CD4-positive, alpha-beta T cell treated with Interleukin-6 at 100 ng/mL for 8 hours (primary cell): ENCODE measurements at places on chromosomes 4 and X.

DNA sequence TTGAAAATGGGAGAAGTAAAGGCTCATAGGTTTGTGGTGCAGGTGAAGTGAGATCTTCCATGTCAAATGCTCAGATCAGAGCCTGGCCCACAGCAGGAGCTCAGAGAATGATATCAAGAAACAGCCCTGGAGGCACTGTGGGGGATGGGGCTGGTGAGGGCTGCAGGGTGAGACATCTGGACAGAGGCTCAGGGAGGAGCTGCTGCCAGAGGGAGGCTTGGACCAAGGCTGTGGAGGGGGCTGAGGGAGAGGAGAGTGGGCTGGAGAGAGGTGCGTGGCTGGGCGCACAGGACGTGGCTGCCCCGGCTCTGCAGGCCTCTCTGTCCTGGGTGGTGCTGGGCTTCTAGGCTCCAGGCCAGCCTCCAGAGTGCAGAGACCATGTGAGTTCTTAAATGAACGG lies 5.6 kb downstream of the SORCS2 start:
- no peak for DNase-seq

DNA sequence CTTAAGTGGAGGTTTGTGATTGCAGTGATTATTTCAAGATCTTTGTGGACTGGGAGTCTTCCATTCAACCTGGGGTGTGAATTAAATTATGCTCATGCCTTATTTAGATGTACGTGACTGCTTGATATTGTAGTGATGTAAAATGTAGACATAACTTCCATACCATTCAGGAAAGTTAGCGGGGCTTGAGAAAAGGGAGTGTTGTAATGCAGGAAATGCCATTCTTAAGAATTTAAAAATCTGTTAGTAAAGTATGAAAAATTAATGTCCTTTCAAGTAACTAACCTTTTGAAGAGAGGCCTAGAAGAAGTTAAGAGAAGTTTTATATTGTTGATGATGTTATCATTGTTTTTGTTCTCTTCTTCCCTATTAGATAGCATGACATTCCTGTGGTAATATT lies 318.2 kb downstream of the CCSER1 start:
- no peak for DNase-seq

GRCh38 chr4:127355743-127356142 lies 277.0 kb upstream of the INTU start:
- no peak for DNase-seq

DNA sequence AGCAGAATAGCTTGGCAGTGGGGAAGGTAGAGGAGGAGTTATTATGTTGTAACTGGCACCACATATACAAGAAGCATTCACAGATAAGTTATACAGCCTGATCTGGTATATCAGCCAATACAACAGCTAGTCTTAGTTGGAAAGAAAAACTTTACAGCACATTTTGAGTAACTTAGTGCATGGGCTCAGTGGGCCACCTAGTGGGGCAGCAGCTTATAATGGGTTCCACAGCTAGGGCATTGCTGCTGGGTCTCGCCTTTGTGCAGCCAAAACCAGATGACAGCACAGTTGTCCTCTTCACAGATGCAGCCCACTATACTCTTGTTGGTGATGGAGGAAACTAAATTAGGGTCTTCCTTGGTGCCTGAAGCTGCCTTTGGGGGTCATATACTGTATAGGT lies 448.1 kb upstream of the RASGEF1B start:
- DNase-seq, result no peak

DNA sequence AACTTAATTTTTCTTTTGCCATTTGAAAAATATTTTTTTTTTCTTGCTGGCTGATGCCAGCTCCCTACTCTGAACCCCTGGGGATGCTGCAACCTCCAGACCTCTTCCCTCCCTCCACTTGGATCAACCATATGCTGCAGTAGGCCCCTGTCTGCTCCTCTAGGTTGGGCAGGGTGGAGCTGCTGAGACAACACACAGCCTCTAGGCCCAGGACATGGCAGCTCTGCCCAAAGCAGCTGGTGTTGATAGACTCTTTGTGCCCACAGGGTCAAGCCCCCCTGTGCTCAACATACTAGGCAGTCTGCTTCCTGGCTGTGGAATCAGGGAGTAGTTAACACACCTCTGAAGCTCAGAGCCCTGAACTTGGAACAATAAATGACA lies 19.9 kb upstream of the CLNK start:
- DNase-seq, result no peak

DNA sequence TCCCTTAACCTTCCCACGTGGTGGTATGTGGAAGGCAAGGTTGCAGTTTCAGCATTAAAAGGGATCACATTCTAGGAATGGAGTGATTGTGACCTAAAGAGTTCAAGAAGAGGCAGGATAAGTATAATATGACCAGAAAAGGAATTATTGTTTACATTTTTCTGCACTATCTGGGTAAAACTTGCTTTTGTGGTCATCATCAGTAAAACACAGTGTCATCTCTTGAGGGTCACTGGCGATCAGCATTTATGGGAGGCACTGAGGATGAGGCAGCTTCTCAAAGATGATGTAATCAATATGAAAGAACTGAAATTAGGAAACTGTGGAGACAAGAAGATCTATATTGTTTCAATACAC lies 88.7 kb downstream of the CFAP299 start:
- no peak for DNase-seq

GRCh38 chr4:80980239-80980638 lies 50.3 kb upstream of the BMP3 start:
- no peak for DNase-seq

GRCh38 chrX:1394731-1395501 lies 3.0 kb upstream of the SLC25A6 start:
- no peak for DNase-seq

GRCh38 chrX:42680666-42681065 lies 97.3 kb downstream of the PPP1R2C start:
- no peak for DNase-seq

DNA sequence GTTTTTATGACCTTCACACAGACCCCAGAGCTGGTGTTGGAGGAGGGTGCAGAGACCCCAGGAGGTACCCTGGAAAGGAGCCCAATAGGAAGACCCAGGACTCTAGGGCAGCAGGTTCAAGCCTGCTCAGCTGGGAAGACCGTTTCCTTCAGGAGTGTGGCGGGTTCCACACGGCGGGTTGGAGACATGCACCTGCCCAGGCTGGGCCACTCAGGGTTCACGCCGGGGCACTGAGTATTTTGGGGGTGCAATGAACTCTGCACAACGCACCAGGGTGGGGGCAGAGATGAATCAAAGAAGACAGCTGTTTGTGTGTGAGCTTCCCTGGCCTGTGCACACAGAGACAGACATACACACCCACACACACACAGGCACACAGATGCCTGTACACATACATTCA lies 52.5 kb upstream of the PPP2R3B start:
- DNase-seq, result no peak

DNA sequence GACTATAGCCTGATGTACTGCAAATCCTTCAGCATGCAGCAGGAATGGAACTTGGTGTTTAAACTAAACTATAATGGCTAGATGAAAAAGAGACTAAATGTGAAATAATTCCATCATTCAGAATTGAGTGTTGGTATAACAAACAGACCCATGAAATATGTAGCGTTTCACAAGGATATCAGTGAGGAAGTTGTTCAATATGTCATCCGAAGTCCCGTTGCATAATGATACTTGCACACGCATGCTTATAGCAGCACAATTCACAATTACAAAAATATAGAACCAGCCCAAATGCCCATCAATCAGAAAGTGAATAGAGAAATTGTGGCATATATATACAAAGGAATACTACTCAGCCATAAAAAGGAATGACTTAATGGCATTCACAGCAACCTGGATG lies 20.4 kb downstream of the MECP2 start:
- no peak for DNase-seq

DNA sequence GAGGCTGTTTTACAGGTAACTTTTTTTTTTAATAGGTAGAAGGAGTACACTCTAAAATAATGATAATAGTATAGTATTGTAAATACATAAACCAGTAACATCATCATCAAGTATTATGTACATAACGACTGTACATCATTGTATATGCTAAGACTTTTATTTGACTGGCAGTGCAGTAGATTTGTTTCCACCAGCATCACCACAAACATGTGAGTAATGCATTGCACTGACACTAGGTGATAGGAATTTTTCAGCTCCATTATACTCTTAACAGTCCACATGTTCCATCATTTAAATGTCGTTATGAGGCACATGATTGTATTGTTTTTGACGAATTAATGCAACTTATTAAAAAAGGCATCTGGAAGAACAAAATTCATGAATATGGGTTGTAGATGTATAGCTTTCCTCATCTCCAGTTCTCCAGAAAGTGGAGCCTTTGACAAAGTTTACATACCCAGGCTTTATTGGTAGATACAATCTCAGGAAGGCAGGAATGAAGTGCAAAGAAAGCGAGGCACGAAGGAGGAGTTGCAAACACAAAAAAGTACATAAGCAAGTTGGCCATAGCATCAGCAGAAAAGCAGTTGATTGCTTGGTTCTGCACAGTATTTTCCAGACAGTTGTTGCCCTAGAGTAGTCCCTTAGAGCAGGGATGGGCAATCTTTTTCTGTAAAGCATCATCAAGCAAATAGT lies 336.9 kb upstream of the NR3C2 start:
- DNase-seq, result no peak

- DNase-seq, result no peak
Measured at GRCh38 chr4:38213083-38213805, 253.0 kb downstream of the PTTG2 start.
